ENCODE measurements at places on chromosomes 1 and 21.

- no peaks in the 10 kb centered on the region for H3K27me3 ChIP-seq
- no peak overlapping the region for H3K27ac ChIP-seq
- peaks cover 4% of the 10 kb centered on the region for H3K36me3 ChIP-seq
- no peak for DNase-seq
These were observed 102.3 kb downstream of the LACTBL1 start for GRCh38 chr1:22870201-22870871.

- H3K4me3 ChIP-seq: no peak overlapping the region
- DNase-seq: no peak
- H3K27me3 ChIP-seq: no peaks in the 10 kb centered on the region
- H3K4me1 ChIP-seq: peaks cover 25% of the 10 kb centered on the region
- no peaks in the 10 kb centered on the region for H3K36me3 ChIP-seq
- H3K27ac ChIP-seq: no peak overlapping the region
These were observed 52.7 kb downstream of the PLPP3 start for GRCh38 chr1:56526571-56527174.

DNA sequence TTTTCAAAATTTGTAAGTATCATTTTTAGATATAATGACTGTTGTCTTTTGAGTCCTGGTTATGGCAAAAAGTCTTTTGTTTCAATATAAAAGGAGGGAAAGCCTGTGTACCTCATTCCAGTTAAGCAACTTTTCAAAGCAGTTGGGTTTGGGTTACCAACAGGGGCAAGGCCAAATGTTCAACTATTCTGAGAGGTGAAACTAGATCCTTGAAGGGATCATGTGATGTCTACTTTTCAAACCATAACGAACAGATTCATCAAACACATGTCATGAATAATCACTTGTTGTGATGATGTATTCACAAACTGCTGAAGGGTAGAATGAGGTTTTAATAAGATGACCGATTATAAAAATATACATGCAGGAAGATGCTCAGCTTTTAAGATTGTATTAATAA is 171.3 kb downstream of the HHAT start:
- no peak overlapping the region for H3K4me3 ChIP-seq
- no peak overlapping the region for H3K27ac ChIP-seq
- H3K4me1 ChIP-seq: no peaks in the 10 kb centered on the region
- no peak for DNase-seq

DNA sequence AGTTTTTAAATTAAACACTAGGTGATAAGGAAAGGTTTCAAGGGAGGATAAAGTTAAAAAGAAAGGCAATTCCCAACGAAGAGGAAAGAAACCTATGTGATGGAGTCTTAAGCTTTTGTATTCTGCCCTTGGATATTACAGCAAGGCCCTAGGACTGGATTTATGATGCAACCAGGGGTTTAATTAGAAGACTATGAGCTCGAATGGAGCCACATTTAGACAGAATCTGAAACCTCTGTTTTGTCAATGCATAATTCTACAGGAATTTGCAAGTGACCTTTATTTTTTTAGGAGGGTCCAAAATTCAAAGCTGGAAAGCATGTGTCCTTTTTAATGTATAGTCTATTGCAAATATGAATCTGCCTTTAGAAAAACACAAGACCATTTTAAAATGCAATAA is 37.9 kb downstream of the TGFB2 start:
- H3K36me3 ChIP-seq: peaks cover 18% of the 10 kb centered on the region
- H3K4me3 ChIP-seq: no peak overlapping the region
- H3K27me3 ChIP-seq: no peaks in the 10 kb centered on the region
- no peak overlapping the region for H3K27ac ChIP-seq
- H3K4me1 ChIP-seq: peaks cover 65% of the 10 kb centered on the region
- no peak for DNase-seq

- H3K27ac ChIP-seq: peak overlapping the region; percentile 13
- H3K4me1 ChIP-seq: peaks cover 16% of the 10 kb centered on the region
- peaks cover 5% of the 10 kb centered on the region for H3K36me3 ChIP-seq
These were observed 249.0 kb downstream of the SETD4 start for GRCh38 chr21:35811191-35811806.

DNA sequence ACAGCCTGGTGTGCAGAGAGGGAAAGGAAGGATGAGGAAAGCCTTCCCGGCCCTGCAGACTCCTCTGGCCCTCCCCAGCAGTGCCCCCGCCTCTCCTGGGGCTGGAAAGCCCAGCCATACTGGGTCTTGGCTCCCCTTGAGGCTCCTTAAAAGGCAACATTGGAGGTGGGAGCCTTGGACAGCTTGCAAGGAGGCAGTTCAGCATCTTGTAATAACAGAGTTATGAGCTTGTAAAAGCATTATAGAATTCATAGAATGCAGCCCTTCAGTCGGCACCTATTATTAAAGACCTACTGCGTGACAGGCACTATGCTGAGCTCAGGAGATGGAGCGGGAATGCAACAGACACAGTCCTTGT is 4.2 kb downstream of the TINAGL1 start:
- H3K27me3 ChIP-seq: no peaks in the 10 kb centered on the region
- H3K36me3 ChIP-seq: peaks cover 4% of the 10 kb centered on the region
- peak overlapping the region; percentile 67 for H3K27ac ChIP-seq
- H3K4me1 ChIP-seq: peaks cover 11% of the 10 kb centered on the region
- H3K4me3 ChIP-seq: no peak overlapping the region

DNA sequence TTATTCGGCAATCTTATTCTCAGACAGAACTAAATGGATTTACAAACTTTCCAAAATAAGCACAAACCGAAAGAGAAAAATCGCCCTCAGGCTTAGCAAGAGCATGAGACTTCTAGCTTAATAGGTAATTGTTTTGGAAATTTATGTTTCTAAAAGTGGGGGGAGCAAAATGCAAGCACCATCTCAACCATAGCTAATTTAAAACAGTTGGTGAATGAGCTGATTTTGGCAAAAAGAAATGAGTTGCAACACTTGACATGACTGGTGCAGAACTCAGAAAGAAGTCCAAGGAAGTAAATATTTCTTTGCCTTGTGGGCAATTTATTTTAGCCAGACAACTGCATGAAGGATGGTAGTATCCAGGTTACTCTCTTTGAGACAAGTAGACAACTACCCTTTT is 71.5 kb upstream of the PTGFR start:
- H3K4me1 ChIP-seq: no peaks in the 10 kb centered on the region
- no peaks in the 10 kb centered on the region for H3K36me3 ChIP-seq
- no peak overlapping the region for H3K27ac ChIP-seq
- no peak for DNase-seq
- no peak overlapping the region for H3K4me3 ChIP-seq

DNA sequence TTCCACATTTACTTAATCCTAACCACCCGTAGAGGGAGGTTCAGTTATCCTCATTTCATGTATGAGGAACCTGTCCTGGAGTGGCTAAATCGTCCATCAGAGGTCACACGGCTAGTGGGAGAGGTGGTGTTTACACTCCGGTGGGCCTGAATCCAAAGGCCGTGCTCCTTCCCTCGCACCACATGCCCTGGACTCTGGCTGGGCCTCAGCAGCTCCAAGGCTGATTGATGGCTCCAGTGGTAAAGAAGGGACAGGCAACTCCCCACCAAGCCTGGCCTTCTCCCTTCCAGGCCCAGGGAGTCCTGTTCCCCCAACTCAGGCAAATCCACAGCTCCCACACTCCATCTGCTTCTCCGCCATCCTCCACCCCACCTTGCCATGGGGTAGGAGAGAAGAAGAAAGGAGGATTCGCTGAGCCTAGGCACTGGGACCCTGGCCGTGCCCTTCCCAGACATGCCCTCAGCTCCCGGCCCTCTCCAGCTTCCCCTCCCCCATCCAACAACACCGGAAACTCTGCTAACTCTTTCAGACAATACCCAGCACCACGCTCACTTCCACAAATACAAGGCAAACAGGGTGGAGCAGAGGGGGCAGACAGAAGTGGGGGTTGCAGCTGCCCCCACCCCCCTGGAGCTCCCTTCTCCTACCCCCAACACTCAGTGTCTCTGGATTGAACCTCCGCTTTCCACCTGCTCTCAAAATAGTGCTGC is 10.9 kb downstream of the ARHGEF2 start:
- H3K27ac ChIP-seq: peak overlapping the region; percentile 7
- DNase-seq: no peak
- peaks cover 82% of the 10 kb centered on the region for H3K36me3 ChIP-seq
- H3K27me3 ChIP-seq: no peaks in the 10 kb centered on the region

GRCh38 chr1:176205332-176205914 is 1.7 kb downstream of the COP1 start:
- peaks cover 40% of the 10 kb centered on the region for H3K36me3 ChIP-seq
- H3K4me1 ChIP-seq: peaks cover 34% of the 10 kb centered on the region
- peak overlapping the region; percentile 84 for H3K4me3 ChIP-seq
- no peaks in the 10 kb centered on the region for H3K27me3 ChIP-seq

GRCh38 chr1:66273656-66274055 is 260.3 kb upstream of the SGIP1 start:
- peak overlapping the region; percentile 6 for H3K27ac ChIP-seq
- peaks cover 4% of the 10 kb centered on the region for H3K36me3 ChIP-seq
- no peak overlapping the region for H3K4me3 ChIP-seq
- no peaks in the 10 kb centered on the region for H3K27me3 ChIP-seq
- peaks cover 38% of the 10 kb centered on the region for H3K4me1 ChIP-seq

DNA sequence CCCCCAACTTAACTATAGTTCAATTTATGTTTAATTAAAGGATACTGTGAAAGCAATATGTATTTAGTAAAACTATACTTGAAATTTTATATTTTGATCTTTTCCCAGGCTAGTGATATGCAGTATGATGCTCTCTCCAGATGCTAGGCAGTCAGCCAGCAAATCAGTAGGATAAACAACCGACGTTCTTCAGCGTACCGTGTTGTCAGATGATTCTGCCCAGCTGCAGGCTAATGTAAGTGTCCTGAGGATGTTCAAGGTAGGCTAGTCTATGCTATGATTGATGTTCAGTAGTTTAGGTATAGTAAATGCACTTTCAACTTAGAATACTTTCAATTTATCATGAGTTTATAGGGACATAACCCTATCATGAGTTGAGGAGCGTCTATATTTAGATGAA is 762.6 kb downstream of the MRPL39 start:
- DNase-seq: no peak
- no peaks in the 10 kb centered on the region for H3K36me3 ChIP-seq
- no peaks in the 10 kb centered on the region for H3K27me3 ChIP-seq
- H3K27ac ChIP-seq: no peak overlapping the region

DNA sequence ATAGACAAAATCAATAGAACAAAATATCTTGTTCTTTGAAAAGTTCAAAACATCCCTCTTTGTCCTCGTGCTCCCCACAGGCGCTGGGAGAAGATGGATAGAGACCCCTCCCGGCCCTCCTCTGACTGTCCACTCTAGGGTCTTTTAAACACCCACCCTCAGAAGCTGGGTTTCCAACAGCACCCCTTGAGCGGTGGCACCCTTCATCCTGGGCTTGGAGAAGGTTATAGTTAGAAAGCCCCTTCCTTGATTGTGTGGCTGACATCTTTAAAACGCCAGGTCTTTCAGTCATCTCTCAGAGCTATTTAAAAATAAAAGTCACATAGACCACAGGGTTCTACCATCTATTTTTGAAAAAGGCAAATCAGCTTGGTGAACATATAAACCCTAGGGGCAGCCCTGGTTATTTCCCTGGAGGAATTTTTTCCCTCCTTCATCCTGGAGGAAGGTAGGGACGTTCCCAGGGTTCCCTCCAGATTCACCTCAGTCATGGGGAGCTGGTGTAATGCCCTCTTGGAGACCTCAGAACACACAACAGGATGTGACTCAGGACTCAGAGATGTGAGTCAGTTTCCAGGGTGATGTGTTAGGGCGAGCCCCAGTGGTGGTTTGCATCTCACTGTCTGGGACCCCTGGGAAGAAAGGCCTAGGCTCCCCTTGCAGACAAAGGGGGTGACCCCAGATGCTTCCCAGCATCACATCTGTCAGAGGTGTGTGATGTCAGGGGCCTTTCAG is 138.5 kb downstream of the CLIC6 start:
- peaks cover 68% of the 10 kb centered on the region for H3K36me3 ChIP-seq
- no peaks in the 10 kb centered on the region for H3K27me3 ChIP-seq
- peaks cover 70% of the 10 kb centered on the region for H3K4me1 ChIP-seq
- peak; percentile 51 for DNase-seq
- H3K4me3 ChIP-seq: no peak overlapping the region

All from Calu3 (cell line).